ENCODE measurements at places on chromosomes 7 and 10. TPM values are rescaled to one million over a fixed set of nuclear protein-coding genes. Genes with fewer than 3 reads are reported as not detected.

SSC4D gene
- not detected for total RNA-seq

INHBA gene
- 0.41 TPM for total RNA-seq

PPP1R17 gene
- not detected for total RNA-seq

GPR22 gene
- not detected for total RNA-seq

ATOH7 gene
- not detected for total RNA-seq

TAS2R4 gene
- 6.3 TPM for total RNA-seq

ZNF775 gene
- total RNA-seq, result 1.1 TPM

NRP1 gene
- 1.2 TPM for total RNA-seq

GALNT17 gene
- total RNA-seq, result not detected

DYDC2 gene
- total RNA-seq, result not detected

NEURL1 gene
- total RNA-seq, result 2.1 TPM

REEP3 gene
- 8.1 TPM for total RNA-seq

MAGI2 gene
- 0.14 TPM for total RNA-seq

C10orf90 gene
- not detected for total RNA-seq

NPY4R2 gene
- not detected for total RNA-seq

- no peak for DNase-seq
Measured at GRCh38 chr7:17274551-17275245, 23.8 kb upstream of the AHR start.

GRCh38 chr10:114491419-114491818 is 87.1 kb upstream of the AFAP1L2 start:
- no peak for DNase-seq

GRCh38 chr7:14891289-14891688 is 11.3 kb downstream of the DGKB start:
- DNase-seq, result no peak

DNA sequence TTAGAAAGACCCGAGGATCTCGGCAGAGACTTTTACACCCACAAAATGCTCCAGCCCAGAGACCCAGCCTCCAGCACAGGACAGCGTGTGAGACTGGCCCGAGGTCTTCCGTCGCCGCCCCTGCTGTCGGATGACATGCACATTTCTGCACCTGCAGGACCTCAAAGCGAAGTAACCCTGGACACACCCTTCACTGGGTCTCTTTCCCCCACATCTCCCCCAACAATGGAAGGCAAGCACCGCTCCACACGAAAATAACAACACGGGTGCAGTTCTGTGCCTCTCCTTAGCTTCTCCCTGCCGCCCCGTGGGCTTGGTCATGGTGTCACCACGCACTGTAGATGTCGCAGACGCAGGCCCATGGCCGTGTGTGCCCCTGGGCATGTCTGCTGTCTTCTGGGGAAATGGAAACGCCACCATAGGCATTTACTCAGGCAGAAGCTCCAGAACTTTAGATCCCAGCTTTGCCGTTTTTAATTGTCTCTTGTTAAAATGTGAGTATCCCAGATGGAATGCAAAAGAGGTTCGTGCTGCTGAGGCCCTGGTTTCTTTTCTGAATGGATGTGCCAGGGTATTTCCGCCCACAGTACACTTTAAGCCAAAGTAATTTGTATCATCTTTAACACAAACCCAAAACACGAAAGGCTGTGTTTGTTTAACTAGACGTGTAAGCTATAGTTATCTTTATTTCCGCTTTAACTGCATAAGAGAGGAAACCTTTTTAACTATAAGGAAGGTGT is 237.9 kb downstream of the MGMT start:
- DNase-seq, result no peak

GRCh38 chr7:134165252-134165651 is 38.1 kb downstream of the LRGUK start:
- no peak for DNase-seq

GRCh38 chr7:94129443-94130140 is 125.4 kb upstream of the BET1 start:
- no peak for DNase-seq

DNA sequence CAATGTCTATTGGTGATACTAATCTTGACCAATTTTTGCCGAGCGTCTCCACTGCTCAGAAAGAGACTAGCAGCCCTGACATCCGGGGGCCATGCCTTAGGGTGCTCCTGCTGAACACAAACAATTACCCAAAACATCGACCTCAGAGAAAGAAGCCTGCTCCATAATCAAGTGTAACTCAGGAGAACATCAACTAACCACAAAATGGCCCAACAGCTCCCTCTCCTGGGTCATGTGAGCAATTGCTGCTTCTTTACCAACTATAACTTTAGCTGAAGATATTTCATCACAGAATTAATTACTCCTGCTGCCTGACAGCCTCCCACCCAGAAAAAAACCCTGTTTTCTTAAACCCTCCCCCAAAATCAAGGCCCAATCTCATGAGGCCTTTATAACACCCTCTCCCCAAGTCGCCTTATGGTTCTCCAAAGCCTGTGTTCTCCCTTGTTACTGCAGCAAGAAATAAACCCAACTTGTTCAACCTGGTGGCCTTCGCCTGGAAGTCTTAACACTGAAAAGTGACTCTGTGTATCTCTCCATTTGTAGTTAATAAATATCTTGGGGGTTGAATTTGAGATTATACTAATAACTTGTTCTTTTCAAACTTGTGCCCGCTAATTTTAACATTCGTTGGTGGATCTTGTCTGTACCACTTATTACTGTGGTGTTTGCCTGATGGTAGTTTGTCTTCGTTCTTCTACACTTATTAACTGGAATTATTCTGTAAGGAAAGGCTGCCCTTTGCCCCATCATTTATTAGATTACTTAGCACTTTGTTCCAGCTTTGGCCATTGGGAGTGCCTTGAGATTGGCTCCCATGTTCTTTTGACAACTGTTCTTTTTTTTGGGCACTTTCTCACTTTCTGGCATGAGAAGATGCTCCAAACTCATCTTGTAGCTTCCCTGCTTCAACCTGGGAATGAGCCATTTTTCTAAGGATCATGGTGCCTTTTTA is 21.2 kb upstream of the RAMP3 start:
- DNase-seq, result peak; percentile 64

GRCh38 chr7:95213809-95214492 is 110.4 kb downstream of the PON1 start:
- DNase-seq, result no peak

DNA sequence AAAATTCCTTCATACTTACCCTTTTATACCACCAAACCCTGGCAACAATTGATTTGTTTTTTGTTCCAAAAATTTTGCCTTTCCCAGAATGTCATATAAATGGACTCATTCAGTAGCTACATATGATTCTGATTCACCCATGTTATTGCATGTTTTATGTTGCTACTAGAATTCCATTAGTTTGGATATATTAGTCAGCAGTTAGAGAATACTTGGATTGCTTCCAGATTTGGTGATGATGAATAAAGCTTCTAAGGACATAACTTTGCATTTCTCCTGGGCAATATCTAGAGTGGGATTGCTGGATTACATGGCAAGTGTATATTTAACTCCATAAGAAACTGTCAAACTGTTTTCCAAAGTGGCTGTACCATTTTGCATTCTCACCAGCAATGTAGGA is 806.9 kb downstream of the DNAJB9 start:
- DNase-seq, result no peak

DNA sequence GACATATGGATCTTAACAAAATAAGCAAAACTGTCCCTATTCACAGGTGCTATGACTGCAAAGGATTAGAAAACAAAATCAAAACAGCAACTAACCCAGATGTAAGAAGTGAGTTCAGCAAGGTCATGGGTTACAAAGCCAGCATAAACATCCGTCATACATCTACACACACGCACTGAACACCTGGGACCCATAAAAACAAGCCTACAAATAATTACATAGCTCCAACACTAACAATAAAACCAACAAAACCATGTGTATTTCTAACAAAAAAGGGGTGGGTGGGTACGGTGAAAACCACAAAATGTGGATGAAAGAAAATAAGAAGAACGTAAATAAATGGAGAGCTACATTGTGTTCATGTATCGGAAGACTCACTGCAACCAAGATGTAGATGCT is 256.8 kb downstream of the ELFN1 start:
- peak; percentile 84 for DNase-seq

DNA sequence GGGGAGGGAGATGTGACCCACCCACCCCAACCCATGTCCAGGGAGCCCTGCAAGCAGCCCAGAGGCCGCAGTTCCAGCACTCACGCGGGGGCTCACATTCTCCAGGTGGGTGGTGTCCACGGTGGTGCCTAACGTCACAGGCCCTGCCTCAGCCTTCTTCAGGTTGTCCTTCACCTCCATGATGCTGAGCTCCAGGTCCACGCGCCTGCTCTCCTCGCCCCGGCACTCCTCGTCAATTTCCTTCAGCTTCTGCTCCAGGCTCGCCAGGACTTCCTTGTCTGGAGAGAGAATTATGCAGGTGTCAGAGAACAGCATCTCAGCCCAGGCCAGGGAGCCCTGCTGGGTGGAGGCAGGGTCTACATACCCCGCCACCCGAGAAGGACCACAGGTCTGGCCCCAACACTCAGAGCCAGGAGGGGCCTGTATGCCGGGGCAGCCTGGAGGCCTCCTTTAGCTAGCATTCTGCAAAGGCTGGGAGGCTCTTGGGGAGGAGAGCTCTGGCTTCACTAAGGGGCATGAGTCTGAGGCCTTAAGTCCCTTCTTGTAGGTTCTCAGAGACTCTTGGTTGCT is 58.2 kb downstream of the VWA2 start:
- no peak for DNase-seq

- DNase-seq, result no peak
Measured at GRCh38 chr7:1027242-1028043, 16.9 kb upstream of the GPR146 start.

GRCh38 chr10:35495521-35496119 is 109.5 kb upstream of the GJD4 start:
- DNase-seq, result no peak

- DNase-seq, result no peak
Measured at GRCh38 chr10:44173608-44173894, 211.3 kb downstream of the CXCL12 start.

DNA sequence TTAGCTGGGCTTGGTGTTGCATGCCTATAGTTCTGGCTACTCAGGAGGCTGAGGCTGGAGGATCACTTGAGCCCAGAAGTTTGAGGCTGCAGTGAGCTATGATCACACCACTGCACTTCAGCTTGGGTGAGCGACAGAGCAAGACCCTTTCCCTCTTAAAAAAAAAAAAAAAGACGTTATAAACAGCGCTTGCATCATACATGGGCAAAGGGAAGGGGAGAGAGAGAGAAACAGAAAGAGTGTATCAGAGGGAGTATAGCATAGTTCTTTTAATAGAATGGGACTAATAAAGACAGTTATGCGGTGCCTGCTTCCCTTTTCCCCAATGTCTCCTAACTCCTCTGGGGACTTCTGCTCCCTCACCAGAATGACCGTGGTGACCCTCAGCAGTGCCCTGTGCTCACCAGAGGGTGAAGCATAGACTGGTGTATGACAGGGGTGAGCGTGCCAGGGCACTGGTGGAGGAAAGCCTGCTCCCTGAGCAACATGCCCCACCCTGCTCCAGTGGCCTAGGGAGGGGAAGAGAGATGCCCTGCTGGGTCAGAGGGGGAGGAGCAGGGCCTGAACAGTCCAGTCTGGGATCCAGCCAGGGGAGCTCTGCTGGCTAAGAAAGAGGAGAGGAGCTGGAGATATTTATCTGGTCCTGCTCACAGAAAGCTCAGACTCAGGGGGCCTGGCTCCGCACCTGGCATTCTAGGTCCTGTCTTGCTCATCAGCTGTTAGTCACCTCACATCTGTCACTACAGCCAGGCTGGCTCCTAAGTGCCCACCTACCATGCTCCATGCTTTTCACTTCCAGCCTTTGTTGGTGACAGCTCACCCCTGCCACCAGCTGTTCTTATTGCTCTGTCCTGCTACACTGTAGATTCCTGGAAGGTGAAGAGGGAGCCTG is 2.2 kb downstream of the PDZD7 start:
- DNase-seq, result no peak

GRCh38 chr7:79410345-79410744 is 43.1 kb downstream of the MAGI2 start:
- DNase-seq, result no peak

GRCh38 chr10:23696476-23696875 is 257.6 kb downstream of the OTUD1 start:
- DNase-seq, result no peak

GRCh38 chr7:140600341-140600740 is 40.3 kb downstream of the DENND2A start:
- DNase-seq, result no peak

- no peak for DNase-seq
Measured at GRCh38 chr10:57624856-57625592, 642.7 kb downstream of the IPMK start.

GRCh38 chr7:38147005-38147404 is 31.0 kb upstream of the STARD3NL start:
- DNase-seq, result no peak

GRCh38 chr7:46776790-46777189 is 805.1 kb downstream of the TNS3 start:
- DNase-seq, result no peak

DNA sequence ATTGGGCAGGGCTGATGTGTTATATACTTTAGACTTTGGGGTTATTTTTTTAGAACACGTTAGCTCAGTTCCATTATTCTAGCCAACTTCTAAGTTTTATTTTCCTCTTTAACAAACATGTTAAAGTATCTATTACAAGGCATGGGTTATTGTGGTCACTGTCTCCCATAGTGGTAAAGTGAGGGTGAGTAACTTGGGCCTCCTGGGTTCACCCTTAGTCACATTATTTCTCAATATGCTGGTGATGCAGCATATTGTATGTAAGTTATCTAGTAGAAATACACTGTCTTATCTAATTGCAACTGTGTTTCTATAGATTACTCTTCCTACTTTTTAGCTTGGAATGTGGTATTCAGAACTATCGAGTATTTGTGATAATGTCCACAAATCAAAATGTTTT is 65.9 kb downstream of the BBS9 start:
- no peak for DNase-seq

DNA sequence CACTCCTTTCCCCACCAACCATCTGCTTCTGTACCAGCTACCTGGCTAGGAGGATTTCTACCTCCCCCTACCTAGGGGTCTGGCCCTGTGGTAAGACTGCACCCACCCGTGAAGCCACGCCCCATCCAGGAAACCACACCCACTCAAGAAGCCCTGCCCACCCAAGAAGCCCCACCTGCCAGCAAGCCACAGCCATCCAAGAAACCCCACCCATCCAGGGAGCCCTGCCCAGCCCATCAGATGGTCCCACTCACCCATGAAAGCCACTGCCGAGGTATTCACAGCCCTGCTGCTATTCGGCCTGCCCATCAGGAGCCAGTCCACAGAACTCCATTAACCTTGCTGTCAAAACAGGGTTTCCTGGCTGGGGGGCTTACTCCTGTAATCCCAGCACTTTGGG is 15.6 kb upstream of the MUC3A start:
- no peak for DNase-seq

GRCh38 chr7:74293577-74293908 is 4.3 kb downstream of the CLIP2 start:
- no peak for DNase-seq

GRCh38 chr10:75508814-75509306 is 77.4 kb downstream of the LRMDA start:
- DNase-seq, result no peak

GRCh38 chr10:48765527-48765926 is 80.9 kb downstream of the WDFY4 start:
- no peak for DNase-seq

DNA sequence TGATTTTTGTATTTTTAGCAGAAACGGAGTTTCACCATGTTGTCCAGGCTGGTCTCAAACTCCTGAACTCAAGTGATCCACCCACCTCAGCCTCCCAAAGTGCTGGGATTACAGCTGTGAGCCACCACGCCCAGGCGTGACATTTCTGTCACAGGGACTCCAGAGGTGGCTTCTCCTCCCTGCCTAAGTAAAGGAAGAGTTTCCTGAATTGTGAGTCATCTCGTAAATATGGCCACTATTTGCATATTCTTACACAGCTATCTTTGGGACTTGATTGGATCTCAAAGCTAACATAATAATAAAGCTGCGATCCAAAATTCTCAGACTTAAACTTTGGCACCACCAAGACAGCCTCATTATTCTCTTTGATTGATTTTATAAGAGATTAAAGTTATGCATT is 50.1 kb downstream of the ADARB2 start:
- no peak for DNase-seq
